ENCODE measurements at places on chromosomes 5 and 9. TPM values are rescaled to one million over a fixed set of nuclear protein-coding genes. Genes with fewer than 3 reads are reported as not detected.

Gene CYLC2
- not detected for total RNA-seq

Gene GNA14
- total RNA-seq = under 0.01 TPM

Gene ZDHHC11
- 0.44 TPM for total RNA-seq

Gene C9orf50
- 0.12 TPM for total RNA-seq

Gene CCDC171
- 4.5 TPM for total RNA-seq

Gene HSPB3
- 1.8 TPM for total RNA-seq

Gene SIT1
- not detected for total RNA-seq

Gene DAB2IP
- total RNA-seq = 14.4 TPM

Gene ARHGEF28
- 49.0 TPM for total RNA-seq

Gene ZDHHC21
- total RNA-seq = 14.5 TPM

Gene CDH18
- total RNA-seq = 4.3 TPM

Gene PFN3
- total RNA-seq = not detected

Gene KCNV2
- not detected for total RNA-seq

Gene MORN5
- total RNA-seq = not detected

Gene SRA1
- 49.1 TPM for total RNA-seq

Gene DNM1
- total RNA-seq = 20.7 TPM

Gene BTNL3
- total RNA-seq = not detected

Gene CTXN3
- total RNA-seq = not detected

Gene GGTA1
- total RNA-seq = not detected

Gene SYNPO
- total RNA-seq = 0.50 TPM

Data from uterine smooth muscle cell (primary cell).